ENCODE measurements at places on chromosomes 7 and 10.

DNA sequence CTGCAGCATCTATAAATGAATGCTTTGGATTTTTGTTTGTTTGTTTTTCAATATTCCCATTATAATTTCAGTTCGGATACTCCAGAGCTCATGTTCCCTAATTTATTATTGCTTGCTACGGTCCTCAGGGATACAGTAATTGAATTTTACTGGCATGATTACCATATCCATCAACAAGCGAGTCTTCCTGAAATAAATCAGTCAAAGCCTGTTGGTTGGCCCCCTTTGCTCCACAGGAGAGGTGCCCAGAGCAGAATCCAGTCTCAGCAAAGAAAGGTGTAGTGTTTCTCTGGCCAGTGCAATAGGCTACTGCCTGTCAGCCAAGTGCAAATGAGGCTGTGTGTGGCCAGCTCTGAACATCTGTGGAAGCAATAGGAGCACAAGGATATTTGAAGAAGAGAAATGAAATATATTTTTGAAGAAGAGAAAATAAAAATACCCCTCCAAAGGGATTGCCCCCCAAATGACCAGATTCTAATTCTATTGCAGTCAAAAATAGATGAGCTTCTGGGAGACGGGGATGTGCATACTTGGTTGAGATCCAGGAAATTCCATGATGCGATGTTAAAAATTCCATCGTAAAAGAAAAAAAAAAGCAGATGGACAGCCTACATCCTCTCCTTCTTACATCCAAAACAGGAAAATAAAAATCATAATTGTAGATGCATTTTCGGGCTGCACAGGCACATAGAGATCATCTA lies 18.1 kb downstream of the TRIL start:
- DNase-seq, result no peak

- DNase-seq, result no peak
Observed at GRCh38 chr10:133465191-133465949, 11.6 kb downstream of the SCART1 start.

DNA sequence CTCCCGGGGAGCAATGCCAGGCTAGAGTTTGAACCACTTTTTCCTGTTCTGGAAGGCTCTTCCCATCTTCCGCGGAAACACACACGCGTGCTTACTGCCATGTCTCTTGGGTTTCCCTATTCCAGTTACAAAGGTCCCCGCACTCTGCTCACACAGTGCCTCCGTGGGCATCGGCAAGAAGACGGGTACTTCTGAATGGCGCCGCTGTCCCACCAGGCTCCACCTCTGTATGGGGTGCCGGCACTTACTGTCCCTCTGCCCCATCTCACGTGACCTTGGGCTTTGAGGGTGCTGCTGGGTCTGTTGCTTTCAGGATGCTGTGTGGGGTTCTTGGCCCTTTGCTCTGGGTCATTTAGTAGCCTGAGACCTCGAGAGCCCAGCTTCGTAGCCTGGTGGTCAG lies 170.7 kb upstream of the SH2B2 start:
- no peak for DNase-seq

GRCh38 chr10:60041489-60042133 lies 135.3 kb upstream of the CCDC6 start:
- no peak for DNase-seq

- DNase-seq, result peak; percentile 68
Observed at GRCh38 chr7:130831817-130832481, 97.9 kb upstream of the KLF14 start.

DNA sequence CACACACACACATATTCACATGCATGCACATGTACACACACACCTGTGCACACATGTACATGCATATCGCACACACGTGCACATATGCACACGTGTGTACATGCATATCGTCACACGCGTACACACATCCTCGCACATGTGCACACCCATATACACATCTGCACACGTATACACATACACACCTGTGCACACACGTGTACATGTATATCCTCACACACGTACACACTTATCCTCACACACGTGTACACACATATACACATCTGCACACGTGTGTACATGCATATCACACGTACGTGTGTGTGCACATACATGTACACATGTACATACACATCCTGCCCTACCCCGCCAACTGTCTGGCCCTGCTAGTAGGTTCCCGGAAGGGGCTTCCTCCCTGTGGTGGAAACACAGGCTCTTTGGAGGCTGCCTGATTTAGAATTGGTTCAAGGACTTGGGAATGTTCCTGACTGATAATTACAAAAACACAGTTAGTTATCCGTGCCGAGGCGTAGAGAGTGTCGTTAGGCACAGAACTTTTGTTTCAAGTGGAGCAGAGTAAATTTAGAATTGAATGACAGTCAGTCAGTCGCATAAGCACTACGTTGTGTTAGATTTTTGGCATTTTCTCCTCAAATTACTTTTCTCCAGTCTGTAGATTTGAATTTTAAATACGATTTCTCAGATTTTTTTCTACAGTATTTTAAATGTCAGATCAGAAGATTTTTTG lies 18.5 kb upstream of the PRKAR1B start:
- DNase-seq, result no peak
